ENCODE measurements at places on chromosomes 5 and 9. TPM values are rescaled to one million over a fixed set of nuclear protein-coding genes. Genes with fewer than 3 reads are reported as not detected.

GRCh38 chr5:73319036-73319435 lies 129.5 kb downstream of the FOXD1 start:
- DNase-seq, result no peak

- DNase-seq, result no peak
Observed at GRCh38 chr9:13750061-13750460, 470.6 kb upstream of the MPDZ start.

DNA sequence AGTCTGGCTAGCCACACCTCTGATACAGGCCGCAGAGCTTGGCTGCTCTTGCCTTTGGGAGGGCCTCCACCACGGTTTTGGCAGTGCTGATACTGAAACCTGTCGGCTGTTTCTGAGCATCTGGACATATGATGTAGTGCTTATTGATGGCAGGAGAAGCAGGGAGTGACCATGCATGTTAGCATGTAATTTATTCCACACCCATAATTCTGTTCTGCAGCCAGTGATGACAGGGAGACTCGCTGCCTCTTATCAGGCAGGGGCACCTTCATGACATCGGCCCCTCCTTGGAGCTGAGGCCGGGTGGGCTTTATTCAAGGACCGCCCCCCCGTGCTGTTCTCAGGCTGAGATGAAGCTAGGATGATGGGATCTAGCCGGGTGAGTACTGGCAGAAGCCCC lies 49.0 kb downstream of the OLFM1 start:
- DNase-seq, result no peak

Gene FGFR4
- 1.2 TPM for total RNA-seq
